ENCODE measurements at places on chromosomes 2 and 18.

GRCh38 chr2:71277147-71277475 lies 50.2 kb upstream of the PAIP2B start:
- no peak for DNase-seq

GRCh38 chr2:120203251-120204021 lies 19.8 kb downstream of the TMEM185B start:
- no peak for DNase-seq

DNA sequence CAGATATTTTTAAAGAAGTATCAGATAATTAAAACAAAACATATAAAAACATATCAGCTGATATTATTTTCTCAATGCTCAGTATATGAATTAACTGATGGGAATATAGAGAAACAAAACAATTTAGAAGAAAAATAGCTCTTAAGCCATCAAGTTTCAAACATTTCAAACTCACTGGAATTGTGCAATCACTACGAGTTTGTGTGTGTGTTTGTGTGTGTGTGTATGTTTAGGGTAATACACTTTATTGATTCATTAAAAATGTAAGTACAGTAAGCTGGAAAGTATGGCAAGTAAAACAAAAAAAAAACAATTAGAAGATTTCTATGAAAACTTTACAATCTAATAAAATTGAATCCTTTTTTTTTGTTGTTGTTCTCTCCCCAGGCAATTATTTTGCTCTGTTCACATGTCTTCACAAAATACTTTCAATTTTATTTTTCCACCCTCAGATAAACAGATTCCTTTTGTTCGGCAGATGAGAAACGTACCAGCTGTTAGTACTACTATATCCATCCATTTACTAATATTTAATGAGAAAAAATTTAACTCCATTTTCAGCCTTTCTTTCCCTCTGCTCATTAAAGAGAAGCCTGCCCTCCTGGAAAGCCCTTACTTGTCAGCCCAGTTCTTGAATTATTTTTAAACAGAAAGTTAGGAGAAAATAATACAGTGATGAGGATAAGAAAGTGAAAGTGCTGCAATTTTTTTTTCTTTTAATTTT lies 87.6 kb downstream of the SLC8A1 start:
- DNase-seq: no peak

DNA sequence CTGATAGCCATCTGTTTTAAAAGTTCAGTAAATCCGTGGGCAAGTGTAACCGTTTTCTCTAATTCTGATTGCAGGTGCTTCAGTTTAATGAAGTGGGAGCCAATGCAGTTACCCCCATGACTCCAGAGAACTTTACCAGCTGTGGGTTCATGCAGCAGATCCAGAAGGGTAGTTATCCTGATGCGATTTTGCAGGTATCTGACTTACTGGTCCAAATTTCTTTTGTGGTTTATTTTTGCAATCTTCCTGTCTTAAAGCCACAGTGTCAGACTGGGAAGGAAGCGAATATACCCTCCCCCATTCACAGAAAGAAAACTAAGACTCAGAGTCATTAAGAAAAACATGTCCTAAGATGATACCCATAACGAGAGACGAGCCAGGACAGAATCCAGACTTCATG lies 7.7 kb downstream of the SERPINB2 start:
- DNase-seq: no peak

DNA sequence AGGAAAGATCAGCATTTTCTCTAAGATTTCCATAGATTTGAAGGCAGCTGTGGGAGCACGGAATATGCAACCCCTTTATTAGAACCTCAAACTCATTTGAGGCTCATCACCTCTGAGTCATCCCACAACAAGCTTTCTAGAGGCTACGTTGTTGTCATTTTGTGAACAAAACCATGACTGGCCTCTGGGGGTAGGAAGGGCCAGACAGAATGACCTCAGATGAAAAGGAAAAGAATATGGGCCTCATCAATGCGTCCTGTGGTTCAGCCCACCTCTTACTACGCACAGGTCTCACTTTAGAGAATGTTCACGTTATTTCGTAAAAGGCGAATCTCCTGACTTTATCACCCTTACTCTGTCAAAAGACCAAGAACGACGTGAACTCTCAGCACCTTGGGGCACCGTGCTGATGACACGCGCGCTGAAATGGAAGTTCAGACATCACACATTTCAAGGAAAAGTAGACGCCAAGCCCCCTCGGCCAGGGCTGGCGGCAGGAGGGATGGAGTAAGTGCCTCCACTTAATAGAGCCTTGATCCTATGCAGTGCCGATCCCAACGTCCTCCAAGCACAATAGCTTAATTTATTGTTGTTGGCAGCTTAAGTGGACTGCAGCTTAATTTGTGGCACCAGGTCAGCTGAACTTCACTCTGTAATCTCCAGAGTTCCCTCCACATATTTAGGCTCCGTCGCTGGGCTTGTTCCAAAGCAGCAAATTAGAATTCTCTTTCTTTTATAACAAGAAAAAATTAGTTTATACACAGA lies 208.3 kb downstream of the EIPR1 start:
- no peak for DNase-seq

DNA sequence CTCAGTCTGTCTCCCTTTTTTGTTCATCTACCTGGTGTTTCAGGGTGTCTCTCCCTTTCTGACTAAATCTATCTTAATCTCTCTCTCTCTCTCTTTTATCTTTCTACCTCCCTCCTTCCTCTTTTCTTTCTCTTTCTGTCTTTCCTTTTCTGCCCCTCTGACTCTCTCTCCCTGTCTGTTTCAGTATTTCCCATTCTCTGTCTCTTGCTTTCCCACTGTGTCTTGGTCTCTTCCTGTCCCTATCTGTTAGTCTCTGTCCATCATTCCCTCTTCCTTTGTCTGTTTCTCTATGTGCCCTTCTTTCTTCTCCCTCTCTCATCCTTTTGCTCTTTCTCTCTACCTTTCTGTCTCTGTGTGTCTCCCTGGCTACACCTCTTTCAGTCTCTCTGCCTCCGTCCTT lies 56.7 kb downstream of the R3HDM1 start:
- DNase-seq: no peak

DNA sequence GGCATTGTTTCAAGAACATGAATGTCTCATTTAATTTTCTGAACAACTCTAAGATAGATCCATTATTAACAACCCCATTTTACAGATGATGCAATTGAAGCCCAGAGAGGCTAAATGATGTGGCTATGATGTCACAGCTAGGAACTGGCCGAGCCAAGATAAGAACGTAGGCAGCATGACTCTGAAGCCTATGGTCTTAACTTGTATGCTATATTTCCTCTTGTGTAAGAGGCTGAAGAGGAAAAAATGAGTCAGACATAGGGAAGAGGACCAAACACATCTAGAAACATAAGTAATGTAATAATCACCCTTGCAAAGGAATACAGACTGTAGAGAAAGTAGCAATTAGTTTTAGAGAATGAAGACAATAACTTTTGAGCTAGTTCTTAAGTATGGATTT lies 416.8 kb downstream of the FIGN start:
- DNase-seq: no peak

- DNase-seq: no peak
Measured at GRCh38 chr2:29063646-29064345, 10.5 kb downstream of the PCARE start.

DNA sequence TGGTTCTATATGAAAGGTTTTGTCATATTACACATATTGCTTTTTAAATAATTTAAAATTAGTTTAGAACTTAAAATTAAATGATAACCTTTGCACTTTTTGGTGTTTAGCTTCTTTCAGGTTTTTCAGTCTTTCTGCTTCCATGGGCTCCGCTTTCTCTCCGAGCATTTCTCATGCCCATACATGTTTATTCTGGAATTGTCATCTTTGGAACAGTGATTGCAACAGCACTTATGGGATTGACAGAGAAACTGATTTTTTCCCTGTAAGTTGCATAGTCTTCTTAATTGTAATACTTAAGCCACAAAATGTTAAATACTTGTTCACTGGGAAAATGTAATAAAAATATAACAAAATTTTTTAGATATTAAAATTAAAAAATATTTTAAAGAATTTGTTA lies 31.0 kb downstream of the CYBRD1 start:
- DNase-seq: no peak

- DNase-seq: no peak
Measured at GRCh38 chr2:68561372-68561771, 82.0 kb upstream of the PROKR1 start.

DNA sequence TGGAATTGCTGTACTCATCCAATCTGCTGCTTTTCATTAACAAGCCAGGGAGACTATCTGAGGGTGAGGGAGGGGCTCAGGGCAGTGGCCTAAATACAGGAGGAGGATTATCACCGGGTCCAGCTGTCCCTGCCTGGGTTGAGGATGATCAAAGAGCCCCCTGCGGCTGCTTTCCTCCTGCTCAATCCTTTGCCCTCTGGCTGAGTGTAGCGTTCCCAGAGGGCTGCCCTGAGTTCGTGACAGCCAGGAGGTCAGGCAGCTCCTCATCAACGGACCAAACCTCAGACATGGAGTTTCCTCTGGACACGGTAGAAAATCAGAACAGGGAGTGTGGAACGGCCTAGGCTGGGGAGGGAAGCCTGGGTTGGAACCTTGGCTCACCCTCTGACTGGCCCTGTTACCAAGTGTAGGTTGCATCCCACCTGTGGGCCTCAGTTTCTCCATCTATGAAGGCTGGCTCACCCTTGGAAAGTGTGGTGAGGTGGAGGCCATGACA lies 23.5 kb downstream of the CIB4 start:
- no peak for DNase-seq

- DNase-seq: no peak
Measured at GRCh38 chr2:168237741-168238140, 9.7 kb downstream of the STK39 start.

GRCh38 chr2:74003494-74004211 lies 18.9 kb downstream of the TET3 start:
- no peak for DNase-seq

DNA sequence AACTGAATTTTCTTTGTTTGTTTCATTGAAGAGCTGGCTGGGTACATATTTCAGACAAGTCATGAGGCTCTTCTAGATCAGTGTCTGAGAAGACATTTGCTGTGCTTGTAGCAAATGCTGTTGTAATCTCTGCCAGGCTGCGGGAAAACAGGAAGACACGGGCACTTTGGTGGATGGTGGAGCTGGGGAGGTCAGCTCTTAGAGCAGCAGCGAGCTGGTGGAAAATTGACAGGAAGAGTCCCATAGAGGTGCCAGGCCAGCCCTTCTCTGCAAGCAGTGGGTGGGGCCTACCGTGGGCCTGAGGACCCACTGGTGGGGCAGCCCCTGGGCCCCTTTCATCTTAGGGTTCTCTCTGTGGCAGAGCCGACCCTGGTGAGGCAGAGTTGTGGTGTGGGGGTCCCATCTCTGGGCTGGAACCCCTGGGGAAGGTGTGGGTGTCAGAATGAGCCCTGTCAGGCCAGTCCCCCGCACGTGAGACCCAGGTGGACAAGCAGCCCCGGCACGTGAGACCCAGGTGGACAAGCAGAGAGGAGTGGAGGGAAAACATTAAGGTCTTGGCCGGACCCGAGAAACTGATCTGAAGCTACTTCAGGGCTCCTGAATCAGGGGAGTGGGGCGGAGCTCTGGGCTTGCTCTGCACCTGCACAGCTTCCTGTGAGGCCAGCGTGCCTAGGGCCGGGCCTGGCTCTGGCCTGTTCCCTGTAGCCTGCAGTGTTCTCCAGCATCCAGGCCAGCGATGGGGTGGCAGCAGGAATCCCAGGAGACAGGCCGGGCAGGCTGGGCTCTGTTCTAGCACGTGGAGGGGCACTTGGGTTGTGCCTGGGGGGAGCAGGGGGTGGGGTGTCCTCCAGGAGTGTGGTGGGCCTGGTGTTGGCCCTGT lies 273.5 kb upstream of the HDAC4 start:
- DNase-seq: no peak

DNA sequence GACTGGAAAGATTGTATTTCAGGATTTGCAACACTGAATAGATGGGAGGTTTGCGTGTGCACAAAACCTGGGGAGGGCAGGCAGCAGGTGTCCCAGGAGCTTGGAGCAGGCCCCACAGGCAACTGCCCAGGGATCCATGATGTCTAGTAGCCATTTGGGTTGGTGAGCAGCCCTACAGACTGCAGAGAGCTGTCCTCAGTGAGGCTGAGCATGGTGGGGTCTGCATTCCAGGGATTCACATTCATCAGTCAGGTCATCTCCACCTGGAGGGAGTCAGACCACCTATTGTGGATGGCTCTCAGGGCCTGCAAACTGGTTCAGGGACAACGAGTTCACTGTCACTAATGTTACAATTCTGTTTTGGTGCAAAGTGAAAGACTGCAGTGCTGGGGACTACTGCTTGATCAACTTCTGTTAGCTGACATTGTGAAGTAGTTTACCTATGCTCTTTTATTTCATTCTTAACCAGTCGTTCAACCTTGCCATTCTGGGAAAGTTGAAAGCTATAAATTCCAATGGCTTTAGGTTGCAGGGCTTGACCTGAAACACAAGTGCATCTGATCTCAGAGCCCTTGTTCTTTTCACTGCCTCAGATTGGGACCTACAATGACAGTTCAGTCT lies 222.6 kb downstream of the ZNF407 start:
- no peak for DNase-seq

DNA sequence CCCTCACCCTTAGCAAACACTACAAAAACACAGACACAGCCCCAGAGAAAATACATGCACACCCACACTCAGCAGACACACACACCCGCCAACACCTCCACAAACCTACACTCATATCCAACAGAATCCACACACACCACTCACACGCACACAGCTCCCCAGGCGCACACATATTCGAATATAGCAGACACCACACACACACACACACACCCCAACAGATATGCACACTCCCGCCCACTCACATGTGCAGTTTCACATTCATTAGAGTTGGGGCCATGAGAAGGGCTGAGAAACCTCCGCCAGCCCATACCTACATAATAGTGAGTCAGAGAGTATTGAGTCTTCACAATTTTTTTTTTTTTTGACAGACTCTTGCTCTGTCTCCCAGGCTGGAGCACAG lies 29.4 kb upstream of the NOTO start:
- no peak for DNase-seq

DNA sequence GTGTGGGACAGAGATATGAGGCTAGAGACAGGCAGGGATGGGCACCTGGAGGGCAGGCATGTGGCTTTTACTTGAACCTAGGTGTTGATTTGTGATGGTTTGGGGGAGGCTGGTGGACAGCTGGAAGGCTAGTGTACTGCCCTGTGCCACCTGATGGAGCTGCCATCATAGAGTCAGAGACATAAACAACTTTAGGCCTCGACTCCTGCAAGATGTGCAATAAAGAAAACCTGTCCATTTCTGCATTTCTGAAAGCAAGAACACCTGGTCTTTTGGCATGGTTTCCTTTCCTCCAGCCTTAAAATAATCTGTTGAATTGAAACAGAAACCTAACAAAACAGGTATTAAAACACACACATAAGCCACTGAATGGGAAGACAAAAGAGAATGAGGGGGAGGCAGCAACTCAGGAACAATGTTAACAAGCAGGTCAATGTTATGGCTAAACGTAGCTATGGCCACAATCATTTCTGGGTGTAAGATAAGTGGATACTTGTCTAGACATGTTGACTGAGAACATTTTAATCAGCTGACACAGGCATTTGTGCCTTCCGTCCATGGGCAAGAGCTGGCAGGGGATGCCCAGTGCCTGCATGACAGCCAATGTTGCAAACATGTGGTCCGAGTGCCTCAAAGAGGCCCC lies 87.8 kb downstream of the KCTD1 start:
- no peak for DNase-seq

DNA sequence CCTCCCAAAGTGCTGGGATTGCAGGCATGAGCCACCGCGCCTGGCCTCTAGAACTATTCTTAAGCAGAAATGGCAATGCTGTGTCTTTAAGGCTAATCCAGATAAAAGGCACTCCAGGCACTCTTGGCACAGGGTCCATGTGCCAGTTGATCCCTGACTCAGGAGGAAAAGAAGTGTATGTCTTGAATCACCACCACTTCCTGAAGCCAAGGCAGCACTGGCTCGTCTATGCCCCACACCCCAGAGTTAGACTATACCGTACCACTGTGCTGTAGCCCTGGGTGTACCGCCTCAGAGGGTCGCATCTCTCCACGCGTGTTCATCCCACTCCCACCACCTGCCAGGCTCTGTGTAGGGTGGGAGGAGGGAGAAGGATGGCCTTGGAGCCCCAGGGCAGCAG lies 9.0 kb downstream of the TNFRSF11A start:
- DNase-seq: no peak

Data from CD4-positive, alpha-beta T cell (primary cell).